Endodermal cell (in vitro differentiated cells): ENCODE measurements at places on chromosomes 5 and 9.
A peak's percentile ranks its signal among the peaks of the same experiment; 100 is the strongest.

GRCh38 chr9:134390537-134390936, 64.3 kb downstream of the RXRA start:
- no peak for DNase-seq

GRCh38 chr5:150397146-150397781, 15.4 kb downstream of the CD74 start:
- DNase-seq, result no peak

- no peak for DNase-seq
These were observed 49.2 kb downstream of the ANXA2R start for GRCh38 chr5:42990892-42991291.

GRCh38 chr9:82555431-82556051, 507.4 kb downstream of the RASEF start:
- DNase-seq, result no peak

GRCh38 chr5:141636106-141636412, 590 bp downstream of the HDAC3 start:
- no peak for DNase-seq

DNA sequence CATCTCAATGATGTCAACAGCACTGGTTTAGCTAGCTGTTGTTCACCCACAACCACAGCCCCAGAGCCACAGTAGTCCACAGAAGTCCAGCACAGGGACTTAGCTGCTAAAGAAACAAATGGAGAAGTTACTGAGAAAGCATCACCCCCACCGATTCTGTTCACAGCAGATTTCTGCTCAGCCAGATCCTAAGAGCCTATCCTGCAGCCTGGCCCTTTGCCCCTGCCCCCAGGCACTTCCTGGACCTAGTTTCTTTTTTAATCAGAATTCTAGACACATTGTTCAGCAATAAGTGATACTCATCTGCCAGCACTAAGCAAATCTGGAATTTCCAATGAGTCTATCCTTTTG, 7.4 kb downstream of the B4GALT1 start:
- no peak for DNase-seq

- no peak for DNase-seq
These were observed 70.2 kb downstream of the SEMA4D start for GRCh38 chr9:89427621-89428221.

DNA sequence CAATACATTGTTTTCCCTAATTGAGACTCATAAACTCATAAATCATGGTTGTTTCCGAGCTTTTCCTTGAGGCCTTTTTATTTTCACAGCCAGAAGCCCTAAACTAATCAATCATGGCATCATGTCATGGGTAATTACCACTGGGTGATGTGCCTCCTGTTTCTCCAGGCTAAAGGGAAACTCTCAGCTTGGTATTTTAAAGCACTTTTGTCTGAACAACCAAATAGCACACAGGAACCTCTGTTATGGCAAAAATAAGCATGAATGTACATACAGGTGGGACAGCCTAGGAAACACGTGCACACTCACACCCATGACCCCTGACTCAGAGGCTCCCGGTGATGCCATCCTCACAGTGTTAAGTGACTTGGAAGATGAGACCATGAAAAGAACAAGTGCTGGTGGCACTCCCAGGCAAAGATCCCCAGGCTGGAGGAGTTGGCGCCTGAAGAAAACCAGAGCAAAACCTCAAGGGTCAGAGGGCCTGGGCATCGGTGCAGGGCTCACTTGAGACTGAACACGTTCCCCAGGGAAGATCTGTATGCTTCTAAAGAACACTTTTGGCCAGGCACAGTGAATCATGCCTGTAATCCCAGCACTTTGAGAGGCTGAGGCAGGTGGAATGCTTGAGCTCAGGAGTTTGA, 154.3 kb downstream of the ROR2 start:
- peak; percentile 42 for DNase-seq

- no peak for DNase-seq
These were observed 153.1 kb upstream of the KLF9 start for GRCh38 chr9:70567511-70567910.
